Fibroblast of the conjunctiva (primary cell): ENCODE measurements at places on chromosomes 1 and 21.

GRCh38 chr1:54857141-54857540, 29.9 kb downstream of the DHCR24 start:
- no peak for DNase-seq

- no peak for DNase-seq
Measured at GRCh38 chr1:43847882-43848281, 85.7 kb upstream of the ARTN start.

GRCh38 chr1:44294588-44295007, 60.5 kb downstream of the ERI3 start:
- DNase-seq: peak; percentile 79

DNA sequence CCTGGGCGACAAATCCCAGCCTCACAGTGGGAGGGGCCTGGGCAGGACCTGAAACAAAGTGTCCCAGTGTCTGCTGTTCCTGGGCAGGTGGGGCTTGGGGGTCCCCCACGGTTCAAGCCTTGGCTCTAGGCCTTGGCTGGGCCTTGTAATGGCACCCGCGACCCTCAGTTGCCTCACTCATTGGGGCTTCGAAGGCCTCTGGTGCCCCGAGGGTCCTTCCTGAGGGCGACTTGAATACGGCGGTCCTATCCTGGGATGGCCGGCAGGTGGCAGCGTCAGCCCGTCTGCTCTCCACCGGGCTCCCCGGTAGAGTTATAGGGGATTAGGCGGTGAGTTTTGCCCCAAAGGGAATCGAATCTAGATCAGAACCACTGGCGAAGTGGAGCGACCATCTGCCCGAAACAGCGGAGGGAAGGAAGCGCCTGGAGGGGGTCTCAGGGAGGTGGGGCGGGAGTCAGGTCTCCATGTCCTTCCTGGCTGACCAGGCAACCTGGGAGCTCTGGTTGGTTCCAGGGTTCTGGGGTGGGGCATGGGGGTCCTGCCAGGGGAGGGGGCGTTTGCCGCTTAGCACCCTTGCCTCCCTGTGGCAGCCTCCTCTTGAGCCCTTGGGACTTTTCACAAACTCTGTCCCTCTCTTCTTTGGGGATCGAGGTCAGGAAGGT, 2.1 kb upstream of the PEX10 start:
- no peak for DNase-seq

GRCh38 chr1:230425252-230426091, 660 bp downstream of the PGBD5 start:
- DNase-seq: no peak

DNA sequence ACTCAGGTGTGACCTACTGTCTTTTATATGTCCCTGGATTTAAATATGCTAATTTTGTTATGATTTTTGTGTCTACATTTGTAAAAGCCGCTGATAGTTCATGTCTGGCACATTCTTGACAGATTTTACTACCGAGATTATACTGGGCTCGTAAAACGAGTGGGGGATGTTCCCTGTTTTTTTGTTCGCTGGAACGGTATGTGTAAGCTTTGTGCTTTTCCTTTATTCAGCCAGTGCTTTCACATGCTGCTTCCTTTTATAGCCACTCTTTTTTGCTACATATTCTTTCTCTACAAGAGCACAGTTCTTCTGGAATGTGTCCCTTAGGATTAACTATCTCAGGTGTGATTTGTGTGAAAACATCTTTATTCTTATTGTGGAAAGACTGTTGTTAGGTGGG, 46.6 kb downstream of the ADARB1 start:
- DNase-seq: no peak

- no peak for DNase-seq
Measured at GRCh38 chr1:154342132-154342531, 16.8 kb downstream of the ATP8B2 start.

- DNase-seq: no peak
Measured at GRCh38 chr1:219724440-219724839, 111.5 kb upstream of the ZC3H11B start.

DNA sequence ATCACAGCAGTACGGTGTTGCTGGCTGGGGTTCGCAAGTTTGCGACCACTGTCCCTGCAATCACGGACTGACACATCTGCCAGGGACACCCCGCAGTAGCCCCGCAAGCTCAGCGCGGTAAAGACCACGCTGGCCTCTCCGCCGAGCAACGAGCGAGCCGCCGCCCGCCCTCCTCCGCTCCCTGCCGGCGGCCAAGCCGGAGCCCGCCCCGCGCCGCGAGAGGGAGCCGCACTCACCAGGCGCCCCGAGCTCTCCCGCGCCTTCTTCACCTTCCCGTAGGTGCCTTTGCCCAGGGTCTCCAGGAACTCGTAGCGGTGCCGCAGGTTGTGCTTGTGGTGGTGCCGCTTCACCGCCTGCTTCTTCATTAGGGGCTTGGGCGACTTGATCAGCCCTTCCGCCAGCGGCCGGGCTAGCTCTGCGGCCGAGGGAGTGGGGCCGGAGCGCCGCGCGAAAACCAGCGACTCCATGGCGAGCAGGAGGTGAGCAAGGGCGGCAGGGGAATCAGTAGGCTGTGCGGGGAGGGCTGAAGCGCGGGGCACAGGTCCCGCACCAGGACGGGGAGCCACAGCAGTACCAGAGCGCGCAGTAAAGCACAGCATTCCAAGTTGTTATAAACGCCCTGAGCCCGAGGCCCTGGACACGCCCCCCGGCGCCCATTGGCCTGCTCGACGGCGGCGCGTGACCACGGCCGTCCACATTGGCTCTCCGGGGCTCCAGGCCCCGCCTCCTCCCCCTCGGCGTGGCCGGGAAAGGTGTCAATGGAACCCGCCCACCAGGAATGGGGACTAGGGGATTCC, at the start of gene NUAK2:
NUAK2 (minus strand) TSS at position 584 of the 797 bp plus-strand sequence; CDS start at position 467, 117 bp downstream.
- DNase-seq: peak; percentile 71

GRCh38 chr1:156399355-156400125, 30.5 kb downstream of the RHBG start:
- no peak for DNase-seq

DNA sequence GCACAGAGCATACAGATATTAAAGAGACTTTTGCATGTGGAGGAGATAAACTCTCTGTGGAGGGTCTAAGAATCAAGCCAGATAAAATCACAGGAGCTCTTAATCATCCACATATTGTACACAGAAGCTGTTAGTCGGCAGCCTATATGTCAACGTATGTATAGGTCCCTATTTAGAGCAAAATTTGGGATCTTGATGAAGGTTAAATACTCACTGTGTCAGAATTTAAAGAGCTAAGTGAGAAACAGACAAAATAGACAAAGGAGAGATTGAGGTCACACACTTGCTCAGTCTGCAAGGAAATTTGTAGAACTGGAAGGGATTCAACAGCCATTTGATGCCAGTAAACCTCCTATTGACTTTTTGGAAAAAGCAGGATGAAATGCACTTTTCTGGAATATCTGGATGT, 4.1 kb upstream of the IRF2BP2 start:
- DNase-seq: no peak

DNA sequence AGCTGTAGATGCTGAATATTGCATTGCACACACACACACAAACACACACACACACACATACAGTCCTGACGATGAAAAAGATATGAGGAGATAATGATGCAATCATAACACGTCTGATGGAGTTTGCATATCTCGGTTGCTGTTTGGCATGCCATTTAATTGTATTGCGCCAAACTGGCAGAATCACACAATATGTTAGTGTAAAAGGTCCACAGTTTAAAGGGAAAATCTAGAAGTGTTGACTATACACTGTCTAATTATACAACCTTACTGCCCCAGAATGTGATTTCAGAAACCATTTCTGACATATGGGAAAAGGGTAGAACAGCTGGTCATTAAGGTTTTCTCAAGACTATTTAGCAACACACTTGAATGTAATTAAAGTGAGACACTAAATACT, 123.7 kb upstream of the PROX1 start:
- DNase-seq: no peak

- no peak for DNase-seq
Measured at GRCh38 chr1:194225821-194226220, 1039.4 kb upstream of the B3GALT2 start.

- no peak for DNase-seq
Measured at GRCh38 chr1:184380468-184380867, 6.4 kb upstream of the C1orf21 start.

DNA sequence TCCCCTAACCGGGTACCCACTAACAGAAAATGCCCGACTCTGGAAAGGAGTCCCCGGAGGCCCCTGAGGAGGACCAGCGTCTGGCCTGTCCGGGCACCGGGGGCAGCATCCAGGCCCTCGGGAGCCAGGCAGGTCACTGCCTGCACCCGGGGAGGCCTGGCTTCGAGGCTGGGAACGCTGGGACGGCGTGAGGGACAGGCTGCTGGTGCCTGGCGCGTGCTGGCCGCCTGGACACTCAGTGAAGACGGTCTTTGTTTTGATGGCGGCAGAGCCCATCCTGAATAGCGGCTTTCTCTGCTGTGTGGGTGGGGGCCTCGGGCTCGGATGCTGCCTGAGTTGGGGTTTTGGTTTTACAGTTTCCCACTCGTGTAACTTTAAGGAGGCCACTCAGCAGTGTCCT, 37.6 kb downstream of the PRKCZ start:
- no peak for DNase-seq

DNA sequence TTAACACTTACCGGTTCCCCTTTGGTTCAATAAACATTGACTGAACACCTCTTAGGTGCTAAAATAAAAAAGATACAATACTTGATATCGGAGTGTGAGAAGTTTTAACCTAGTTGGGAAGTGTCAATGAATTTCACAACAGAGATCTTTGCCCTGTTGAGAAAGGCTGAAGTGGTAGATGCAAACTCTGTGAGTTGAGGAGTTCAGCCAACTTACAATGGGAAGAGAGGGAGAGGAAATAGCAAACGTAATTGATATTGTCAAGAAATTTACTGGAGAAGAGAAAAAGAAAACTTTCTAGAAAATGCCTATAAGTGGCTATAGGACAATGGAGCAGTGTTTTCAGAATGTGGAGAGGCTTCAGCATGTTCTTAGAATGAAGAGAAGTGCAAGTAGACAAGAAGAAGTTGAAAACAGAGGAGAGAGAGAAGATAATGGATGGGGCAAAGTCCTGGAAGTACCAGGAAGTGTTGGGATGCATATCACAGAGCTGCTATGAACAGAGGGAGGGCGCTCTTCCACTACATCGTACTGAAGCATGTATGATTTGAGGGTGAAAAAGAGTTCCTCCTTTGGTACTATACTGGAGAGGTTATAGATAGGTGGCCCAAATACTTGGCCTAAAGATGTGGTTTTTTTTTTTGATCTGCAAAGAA, 48.9 kb downstream of the MEF2D start:
- DNase-seq: no peak

GRCh38 chr1:115413621-115414020, 75.6 kb upstream of the NGF start:
- DNase-seq: no peak

DNA sequence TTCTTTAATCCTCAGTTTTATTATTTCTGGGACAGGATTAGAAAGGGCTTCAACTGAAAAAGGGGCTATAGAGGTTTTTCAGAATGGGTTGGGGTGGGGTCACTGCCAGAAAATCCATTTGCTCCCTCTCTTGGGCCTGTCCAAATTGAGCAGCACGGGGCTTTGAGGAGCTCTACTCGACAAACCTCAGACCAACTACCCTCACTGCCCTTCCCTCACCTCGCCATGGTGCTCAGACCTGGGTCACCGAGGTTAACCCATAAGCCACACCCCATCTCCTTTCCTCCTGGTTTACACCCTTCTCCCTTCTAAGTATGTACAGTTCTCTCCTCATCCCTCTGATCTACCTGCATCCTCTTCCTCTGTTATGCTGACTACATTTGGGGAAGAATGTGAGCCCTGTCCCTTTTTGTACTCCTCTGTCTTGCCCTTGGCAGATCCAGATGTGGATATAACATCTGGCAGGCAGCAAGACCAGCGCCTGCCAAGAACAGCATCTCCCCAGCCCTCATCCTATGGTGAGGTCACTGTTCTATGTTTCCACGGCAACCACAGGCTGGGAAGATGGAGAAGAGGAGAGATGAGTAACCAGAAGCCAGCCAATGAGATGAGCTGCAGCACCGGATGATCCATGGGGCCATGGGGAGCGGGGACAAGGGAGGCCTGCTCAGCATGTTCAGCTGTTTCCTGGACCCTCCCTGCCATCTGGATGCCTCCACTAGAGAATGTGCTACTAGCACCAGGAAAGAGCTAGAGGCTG, 3.7 kb upstream of the FABP3 start:
- DNase-seq: peak; percentile 98

- no peak for DNase-seq
Measured at GRCh38 chr1:6795661-6796060, 10.4 kb downstream of the CAMTA1 start.

GRCh38 chr21:45742247-45742646, 98.7 kb downstream of the PCBP3 start:
- no peak for DNase-seq

- DNase-seq: no peak
Measured at GRCh38 chr1:241308471-241308870, 48.5 kb downstream of the RGS7 start.

GRCh38 chr1:203048555-203049051, 22.3 kb downstream of the PPFIA4 start:
- no peak for DNase-seq

DNA sequence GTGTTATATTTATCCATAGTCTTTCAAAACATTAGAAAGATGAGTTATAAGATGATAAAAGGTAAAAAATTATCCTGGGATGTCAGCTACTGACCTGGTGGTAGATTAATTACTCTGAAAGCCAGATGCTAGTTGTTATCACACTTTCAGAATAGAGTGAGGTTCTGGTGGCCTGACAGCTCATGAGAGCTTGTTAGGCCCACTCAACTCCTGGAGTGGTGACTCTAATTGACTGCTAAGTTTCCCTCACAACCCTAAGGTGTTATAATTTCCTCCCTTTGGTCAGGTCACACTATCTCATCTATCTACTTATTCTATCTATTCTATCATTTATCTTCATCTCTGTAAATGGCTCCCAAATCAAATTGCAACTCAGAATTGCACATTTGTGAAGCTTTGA, 90.1 kb downstream of the ZNF648 start:
- no peak for DNase-seq

DNA sequence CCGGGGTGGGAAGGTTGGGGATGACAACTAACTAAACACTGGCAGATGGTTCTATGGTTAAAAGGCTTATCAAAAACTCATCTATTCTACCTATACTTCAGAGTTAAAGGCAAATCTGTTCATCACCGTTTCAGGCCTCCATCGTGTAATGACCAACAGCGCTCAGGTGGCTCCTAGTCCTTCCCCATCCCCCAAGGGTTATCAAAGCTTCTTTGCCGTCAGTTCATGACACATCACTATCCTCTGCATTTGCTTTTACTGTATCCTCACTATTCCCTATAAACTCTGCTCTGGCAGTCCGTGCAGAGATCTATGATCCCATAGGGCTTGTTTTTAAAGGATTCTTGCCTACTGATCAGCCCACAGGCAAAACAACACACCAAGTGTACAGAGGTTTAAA, 8.2 kb downstream of the HMGN1 start:
- no peak for DNase-seq

DNA sequence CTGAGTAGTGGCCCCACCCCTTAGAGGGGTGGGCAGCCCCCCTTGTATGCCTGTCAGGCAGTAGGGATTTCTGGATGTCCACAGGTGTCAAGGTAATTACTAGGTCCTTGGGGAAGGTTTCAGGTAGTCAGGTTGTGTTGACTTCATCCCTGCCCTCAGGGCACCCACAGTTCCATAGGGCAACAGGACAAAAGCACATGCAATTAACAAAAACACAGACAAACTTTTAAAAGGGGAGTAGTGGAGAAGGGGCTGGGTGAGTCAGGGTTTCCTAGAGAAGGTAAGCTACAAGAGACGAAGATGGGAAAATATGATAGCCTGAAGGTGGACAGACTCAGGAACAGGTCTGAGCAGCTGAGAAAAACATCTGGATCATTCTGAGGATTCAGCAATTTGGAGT, 14.1 kb downstream of the KRTCAP2 start:
- DNase-seq: no peak

- DNase-seq: no peak
Measured at GRCh38 chr1:28896609-28896986, 17.8 kb upstream of the EPB41 start.

- peak; percentile 5 for DNase-seq
Measured at GRCh38 chr1:199931666-199932377, 95.7 kb upstream of the NR5A2 start.
